ENCODE measurements at places on chromosomes 16 and 17. TPM values are rescaled to one million over a fixed set of nuclear protein-coding genes. Genes with fewer than 3 reads are reported as not detected.
A peak's percentile ranks its signal among the peaks of the same experiment; 100 is the strongest.

Gene RBFOX1
- total RNA-seq, result not detected

- H3K4me3 ChIP-seq, result no peak overlapping the region
- H3K27me3 ChIP-seq, result no peaks in the 10 kb centered on the region
- H3K27ac ChIP-seq, result no peak overlapping the region
- no peak for DNase-seq
Observed at GRCh38 chr16:72291121-72291520, 119.2 kb upstream of the PMFBP1 start.

Gene MYH13
- not detected for total RNA-seq

Gene CTRB1
- total RNA-seq, result not detected

Gene MYCBPAP
- total RNA-seq, result 3.5 TPM

- peaks cover 26% of the 10 kb centered on the region for H3K36me3 ChIP-seq
- H3K4me1 ChIP-seq, result peaks cover 28% of the 10 kb centered on the region
- no peak overlapping the region for H3K27ac ChIP-seq
- H3K4me3 ChIP-seq, result no peak overlapping the region
- peak; percentile 74 for DNase-seq
Observed at GRCh38 chr16:28977703-28978662, 3.4 kb downstream of the SPNS1 start.

Measured in activated CD4-positive, alpha-beta T cell treated with anti-CD3 and anti-CD28 coated beads, Interleukin-2, amount 10 ng/mL, durations not matched to agents 24 days and 14 days (primary cell).